Spinal cord (tissue), 10 donors: ENCODE measurements at places on chromosomes 7 and 10.

GRCh38 chr7:153446490-153446889, 605.7 kb upstream of the DPP6 start:
- DNase-seq = no peak

DNA sequence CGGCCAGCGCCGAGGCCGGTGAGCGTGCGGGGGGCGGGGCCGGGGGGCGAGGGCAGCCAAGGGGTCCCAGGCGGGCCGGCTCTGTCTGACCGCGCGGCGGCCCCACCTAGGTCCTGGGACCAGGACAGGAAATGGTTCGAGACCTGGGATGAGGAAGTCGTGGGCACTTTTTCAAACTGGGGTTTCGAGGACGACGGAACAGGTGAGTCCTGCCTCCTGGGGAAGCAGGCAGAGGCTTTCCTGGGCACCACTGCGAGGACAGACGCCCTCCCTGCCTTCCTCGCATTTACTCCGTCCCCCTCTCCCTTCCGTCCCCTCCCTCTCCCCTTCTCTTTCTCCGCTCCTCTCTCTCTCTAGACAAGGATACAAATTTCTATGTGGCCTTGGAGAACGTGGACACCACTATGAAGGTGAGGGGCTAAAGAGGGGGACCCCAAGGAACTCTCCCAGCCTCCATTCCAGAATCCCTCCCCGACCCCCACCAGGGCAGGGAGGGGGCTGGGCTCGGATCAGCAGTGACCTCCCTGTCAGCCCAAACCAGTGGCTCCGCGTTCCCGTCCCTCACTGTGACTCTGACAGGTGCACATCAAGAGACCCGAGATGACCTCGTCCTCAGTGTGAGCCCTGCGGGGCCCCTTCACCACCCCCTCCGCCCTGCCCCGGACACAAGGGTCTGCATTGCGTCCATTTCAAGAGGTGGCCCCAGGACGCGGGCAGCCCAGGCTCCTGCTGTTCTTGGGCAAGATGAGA, 2.6 kb upstream of the MUC12 start:
- peak; percentile 19 for DNase-seq

DNA sequence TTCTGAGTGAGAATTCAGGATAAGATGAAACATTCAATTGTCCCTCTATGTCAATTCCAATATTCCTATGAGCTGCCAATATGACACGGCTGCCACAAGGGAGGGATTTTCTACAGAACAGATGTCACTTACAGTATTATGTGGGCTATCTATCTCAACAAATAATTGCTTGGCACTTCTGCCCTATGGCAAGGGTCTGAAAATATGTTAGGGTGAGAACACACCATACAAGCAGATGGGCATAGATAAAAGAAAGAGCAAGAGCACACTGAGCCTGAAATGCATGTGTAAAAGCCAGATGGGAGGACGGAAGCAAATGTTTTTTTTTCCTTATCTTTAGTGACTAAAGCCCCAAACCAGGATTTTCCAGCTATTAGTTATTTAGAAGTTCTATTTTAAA, 70.1 kb upstream of the TFEC start:
- peak; percentile 65 for DNase-seq

DNA sequence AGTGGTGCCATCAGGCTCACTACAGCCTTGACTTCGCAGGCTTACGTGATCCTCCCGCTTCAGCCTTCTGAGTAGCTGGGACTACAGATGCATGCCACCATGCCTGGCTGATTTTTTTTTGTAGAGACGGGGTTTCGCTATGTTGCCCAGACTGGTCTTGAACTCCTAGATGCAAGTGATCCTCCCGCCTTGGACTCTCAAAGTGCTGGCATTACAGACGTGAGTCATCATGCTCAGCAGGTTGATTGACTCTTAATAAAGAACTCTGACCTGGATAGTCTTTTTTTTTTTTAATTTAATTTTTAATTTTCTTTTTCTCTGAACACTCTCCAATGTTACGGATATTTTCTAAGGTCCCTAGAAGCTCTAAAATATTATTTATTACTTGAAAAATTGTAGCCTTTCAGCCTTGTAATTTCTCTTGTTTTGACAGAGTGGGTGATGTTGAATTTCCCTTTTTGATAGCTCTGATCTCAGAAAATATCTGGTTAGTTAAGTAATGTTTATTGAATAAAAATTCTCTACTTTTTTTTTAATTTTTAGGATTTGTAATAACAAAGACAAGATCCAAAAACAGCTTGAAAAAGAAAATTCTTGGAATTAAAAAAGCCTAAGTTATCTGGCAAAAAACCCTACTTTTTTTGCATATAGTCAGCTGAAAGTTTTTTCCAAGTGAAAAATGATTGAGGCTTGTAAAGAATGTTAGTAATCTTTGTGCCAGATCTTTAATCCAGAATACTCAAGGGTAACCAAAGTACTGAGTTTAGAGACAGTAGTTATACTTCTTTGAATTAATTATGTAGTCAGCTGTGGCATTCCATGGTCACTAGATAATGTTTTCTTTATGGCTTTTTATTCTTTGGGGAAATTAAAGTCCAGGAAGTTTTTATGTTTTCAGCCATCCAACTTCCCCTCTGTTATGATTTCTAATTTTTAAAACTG, 26.7 kb downstream of the TBC1D12 start:
- DNase-seq = no peak

GRCh38 chr10:71094712-71095390, 117.5 kb upstream of the UNC5B start:
- no peak for DNase-seq

DNA sequence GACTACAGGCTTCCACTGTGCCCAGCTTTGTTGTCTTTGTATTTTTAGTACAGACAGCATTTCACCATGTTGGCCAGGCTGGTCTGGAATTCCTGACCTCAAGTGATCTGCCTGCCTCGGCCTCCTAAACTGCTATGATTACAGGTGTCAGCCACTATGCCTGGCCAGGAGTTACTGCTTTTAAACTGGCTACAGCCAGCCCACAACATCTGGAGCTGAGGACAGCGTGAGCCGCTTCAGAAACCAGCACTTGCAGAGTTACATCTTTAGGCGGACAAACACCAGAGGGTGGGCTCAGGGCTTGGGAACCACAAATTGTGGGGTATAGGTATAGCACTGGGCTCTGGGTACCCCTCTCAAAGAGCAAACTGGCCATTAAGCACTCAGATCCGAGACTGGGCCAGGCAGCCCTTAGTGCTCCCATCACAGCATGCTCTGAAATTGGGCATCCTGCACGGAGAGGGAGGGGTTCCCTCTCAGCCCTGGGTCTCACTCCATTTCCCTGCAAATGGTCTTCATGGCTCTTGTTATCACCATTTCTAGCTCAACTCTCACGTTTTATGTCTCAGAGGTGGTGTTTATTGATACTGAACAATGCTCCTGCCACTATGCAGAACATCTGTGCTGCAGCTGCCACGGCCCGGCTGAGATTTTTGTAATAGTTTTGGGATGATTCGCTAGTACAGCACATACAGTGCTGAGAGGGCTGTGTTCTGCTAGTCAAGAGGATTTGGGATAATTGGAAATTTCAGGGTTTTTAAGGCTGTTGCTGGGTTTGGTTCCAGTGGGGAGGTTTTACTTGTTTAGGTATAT, 146.4 kb upstream of the LYZL2 start:
- no peak for DNase-seq

DNA sequence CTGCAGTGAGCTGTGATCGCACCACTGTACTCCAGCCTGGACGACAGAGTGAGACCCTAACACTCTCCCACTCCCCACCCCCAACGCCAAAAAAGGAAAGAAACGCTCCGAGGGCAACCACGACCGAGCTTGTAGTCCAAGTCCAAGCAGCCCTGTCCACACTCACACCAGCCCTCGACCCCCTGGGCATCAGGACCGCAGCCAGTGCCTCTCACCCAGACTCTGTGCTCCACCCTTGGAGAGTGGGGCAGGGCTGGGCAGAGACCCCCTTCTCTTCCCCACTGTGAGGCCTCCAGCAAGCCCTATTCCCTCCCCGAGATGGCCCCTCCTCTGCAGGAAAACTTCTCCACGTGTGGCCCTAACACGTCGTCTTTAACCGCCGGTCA, 82.6 kb downstream of the FOXL3 start:
- no peak for DNase-seq

DNA sequence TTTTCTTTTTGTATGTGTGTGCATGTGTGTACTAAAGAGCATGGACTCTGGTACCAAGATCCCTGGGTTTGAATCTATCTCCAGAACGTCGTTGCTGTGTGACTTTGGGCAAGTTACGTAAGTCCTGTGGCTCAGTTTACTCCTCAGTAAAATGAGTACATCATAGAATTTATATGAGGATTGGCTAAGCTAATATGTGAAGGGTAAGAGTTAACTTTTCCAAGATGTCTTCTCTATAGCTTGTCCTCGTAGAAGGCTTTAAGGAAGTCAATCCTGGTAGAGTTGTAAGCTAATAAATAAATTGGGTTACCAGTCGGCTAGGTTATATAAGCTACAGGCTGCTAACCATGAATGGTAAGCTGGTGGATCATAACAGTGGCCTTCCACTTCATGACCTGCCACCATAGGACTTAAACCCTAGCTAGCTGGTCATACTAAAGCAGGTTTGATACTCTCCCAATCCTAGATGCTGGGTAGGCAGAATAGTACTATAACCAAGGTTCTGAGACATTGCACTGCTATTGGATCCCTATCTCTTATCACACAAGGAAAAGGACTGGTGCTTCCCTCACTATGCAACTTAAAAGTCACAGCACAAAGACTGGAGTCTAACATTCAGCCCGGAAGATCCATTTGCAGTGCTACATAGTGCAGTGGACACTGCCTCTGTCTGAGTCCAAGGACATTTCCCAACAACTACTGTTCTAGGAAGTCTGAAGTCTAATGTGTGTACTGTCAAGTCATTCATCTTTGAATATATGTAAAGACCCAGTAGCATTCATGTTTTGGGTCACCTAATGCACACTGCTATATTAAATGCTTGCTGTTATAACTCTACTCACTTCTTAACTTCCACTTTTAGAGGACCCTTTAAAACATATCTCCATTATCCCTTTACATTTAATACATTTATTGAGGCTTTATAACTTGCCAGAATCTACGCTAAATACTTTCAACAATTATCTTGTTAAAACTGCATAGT, 156.2 kb downstream of the CRPPA start:
- DNase-seq = no peak

- DNase-seq = no peak
Observed at GRCh38 chr7:144452064-144452463, 48.6 kb upstream of the NOBOX start.

GRCh38 chr10:85719408-85719807, 647.2 kb downstream of the GRID1 start:
- DNase-seq = no peak

- no peak for DNase-seq
Observed at GRCh38 chr7:1678081-1678543, 8.0 kb downstream of the ELFN1 start.

- no peak for DNase-seq
Observed at GRCh38 chr10:110074758-110075671, 67.2 kb downstream of the ADD3 start.

DNA sequence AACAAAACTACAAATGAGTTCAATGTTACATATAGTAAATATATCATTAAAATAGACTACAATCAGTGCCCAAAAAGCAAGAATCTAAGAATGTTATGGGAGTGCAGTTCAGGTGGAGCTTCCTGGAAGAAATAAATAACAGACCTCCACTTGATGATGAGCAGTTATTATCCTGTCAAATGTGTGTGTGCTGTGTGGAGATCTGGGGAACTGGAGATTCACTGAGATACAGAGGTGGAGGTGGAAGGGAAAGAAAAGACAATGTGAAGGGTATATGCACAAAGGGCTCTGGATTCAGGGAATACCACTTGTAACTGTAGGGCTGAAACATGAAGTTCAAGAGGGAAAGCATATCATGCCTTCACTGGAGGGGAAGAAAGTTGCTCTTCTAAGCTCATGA, 331.1 kb downstream of the SEMA3D start:
- DNase-seq = no peak

DNA sequence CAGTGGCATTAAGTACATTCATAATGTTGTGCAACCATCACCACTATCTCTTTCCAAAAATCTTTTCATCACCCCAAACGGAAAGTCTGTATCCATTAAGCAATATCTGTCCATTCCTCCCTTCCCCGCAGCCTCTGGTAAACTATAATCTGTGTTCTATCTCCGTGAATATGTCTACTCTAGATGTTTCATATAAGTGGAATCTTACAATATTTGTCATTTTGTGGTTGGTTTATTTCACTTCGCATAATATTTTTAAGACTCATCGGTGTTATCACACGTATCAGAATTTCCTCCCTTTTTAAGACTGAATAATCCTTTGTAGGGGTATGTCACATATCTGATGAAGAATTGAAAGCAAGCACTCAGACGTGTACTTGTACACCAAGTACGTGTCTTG, 86.0 kb upstream of the FGFR2 start:
- no peak for DNase-seq

DNA sequence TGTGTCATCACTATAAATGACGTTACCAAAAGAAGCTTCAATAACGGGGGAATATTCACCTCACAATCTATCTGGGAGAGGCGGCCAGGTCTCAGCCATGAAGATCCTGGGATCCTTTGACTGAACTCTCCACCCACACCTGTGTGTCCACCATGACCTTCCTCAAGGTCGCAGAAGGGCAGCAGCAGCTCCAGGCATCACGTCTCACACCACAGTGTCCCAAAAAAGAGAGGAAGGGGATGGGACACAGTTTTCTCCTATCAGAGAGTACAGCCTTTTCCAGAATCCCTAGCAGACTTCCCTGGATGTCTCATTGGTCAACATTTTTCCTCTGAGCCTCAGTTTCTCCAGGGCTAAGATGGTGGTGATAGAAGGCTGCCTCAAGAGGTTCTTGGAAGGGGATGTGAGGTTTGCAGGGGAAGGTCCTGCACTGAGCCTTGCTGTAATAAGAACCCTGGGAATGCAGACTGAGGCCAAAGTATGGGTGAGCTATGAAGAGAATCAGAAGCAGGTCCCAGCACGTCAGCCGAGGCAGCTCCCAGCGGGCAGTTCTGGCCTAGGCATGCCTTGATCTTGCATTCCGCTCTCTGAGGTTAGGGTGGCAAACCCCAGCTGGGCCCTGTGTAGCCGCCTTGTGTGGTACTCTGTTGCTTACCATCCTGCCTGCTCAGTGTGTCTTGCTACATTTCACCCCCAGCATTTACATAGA, 63.8 kb downstream of the COL26A1 start:
- no peak for DNase-seq

DNA sequence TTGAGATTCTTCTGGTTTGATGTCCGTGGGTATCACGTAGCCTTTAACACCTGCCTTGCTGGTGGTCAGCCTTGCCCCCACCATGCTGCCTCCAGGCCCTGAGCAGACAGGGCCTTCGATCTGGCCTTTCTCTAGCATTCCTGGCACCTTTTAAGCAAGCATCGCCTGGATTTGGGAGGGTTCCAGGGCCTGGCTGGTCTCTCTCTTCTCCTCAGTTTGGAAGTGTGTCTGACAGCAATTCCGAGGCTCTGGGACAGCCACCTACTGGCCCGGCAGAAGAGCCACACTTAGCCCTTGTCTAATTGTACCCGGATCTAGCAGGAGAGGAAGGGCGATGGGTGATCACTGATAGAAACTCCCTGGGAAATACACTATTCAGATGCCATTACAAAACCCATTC, 441.3 kb upstream of the MKI67 start:
- DNase-seq = no peak

GRCh38 chr7:12646139-12646538, 41.3 kb upstream of the ARL4A start:
- DNase-seq = no peak
